ENCODE measurements at places on chromosomes 12 and 14.

- peak; percentile 9 for DNase-seq
Measured at GRCh38 chr14:96797582-96798349, 584 bp downstream of the VRK1 start.

DNA sequence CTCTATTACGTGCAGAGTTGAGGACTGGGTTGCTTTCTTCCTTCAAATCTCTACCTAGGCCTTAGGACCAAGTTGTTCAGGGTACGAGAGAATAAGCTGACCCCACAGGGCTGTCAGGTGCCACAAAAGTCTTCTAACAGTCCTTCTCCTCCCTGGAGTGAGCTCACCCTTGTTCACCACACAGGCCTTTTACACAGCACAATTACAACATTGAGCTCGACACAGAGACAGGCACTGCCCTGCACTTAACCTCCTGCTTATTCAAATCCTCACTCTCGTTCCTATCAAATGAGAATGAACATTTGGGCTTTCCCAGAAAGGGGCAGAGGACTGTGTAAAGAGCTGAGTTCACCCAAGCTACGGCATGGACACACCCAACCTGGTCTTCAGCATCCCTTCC, 2.4 kb downstream of the GALNT6 start:
- DNase-seq, result no peak

DNA sequence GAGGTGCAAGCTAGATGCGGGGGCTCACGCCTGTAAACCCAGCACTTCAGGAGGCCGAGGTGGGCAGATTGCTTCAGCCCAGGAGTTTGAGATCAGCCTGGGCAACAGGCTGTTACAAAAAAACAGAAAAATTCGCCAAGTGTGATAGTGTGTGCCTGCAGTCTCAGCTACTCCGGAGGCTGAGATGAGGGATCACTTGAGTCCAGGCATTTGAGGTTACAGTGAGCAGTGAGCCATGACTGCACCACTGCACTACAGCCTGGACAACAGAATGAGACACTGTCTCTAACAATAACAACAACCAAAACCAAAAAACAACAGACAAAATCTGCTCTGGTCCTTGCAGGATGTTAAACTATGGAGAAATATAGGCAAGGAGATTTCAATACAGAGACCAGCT, 13.9 kb downstream of the BTBD7 start:
- no peak for DNase-seq

- peak; percentile 51 for DNase-seq
Measured at GRCh38 chr14:52043690-52044089, 25.2 kb downstream of the NID2 start.

- DNase-seq, result no peak
Measured at GRCh38 chr14:63603749-63604277, 37.9 kb downstream of the WDR89 start.

GRCh38 chr14:70281939-70282338, 77.5 kb downstream of the COX16 start:
- DNase-seq, result no peak

DNA sequence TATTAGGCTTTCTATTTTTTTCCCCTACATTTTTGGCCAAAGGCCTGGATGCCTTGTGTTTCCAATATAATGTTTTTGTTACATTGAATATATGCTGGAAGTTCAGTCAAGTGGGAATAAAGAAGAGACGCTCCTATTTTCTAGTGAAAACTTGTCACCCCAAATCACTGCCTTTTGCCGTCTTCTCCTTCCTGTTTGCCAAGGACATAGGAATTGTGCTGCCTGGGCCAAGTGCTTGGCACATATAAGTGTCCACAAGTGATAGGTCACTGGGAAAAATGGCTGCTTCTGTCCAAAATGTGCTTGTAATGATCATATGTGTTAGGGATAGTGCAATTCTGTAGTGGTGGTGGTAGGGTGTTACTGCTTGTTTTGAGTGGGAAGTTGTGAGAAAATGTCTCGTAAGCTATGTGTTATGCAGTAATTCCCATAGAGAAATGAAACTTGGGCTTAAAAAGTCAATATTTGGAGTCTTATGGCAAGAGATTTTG, 11.6 kb upstream of the KCNJ8 start:
- DNase-seq, result no peak

DNA sequence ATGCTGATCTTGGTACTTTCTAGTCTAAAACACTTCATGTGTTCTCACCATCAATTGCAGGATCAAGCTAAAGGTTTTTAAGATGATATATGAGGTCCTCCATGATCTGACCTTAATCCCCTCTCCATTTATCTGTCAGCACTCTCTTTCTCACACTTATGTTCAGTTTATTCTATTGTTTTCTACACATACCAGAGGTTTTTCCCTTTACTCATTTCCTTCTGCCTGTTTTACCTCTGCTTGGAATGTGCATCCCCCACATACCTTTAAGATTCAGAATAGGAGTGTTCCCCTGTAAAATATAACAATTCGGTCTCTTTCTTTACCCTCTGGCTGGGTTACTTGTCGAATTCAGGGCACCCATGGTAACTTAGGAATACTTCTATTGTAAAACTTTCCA, 219.1 kb upstream of the PKP2 start:
- no peak for DNase-seq

GRCh38 chr14:32657081-32657480, 281.6 kb upstream of the NPAS3 start:
- peak; percentile 81 for DNase-seq

DNA sequence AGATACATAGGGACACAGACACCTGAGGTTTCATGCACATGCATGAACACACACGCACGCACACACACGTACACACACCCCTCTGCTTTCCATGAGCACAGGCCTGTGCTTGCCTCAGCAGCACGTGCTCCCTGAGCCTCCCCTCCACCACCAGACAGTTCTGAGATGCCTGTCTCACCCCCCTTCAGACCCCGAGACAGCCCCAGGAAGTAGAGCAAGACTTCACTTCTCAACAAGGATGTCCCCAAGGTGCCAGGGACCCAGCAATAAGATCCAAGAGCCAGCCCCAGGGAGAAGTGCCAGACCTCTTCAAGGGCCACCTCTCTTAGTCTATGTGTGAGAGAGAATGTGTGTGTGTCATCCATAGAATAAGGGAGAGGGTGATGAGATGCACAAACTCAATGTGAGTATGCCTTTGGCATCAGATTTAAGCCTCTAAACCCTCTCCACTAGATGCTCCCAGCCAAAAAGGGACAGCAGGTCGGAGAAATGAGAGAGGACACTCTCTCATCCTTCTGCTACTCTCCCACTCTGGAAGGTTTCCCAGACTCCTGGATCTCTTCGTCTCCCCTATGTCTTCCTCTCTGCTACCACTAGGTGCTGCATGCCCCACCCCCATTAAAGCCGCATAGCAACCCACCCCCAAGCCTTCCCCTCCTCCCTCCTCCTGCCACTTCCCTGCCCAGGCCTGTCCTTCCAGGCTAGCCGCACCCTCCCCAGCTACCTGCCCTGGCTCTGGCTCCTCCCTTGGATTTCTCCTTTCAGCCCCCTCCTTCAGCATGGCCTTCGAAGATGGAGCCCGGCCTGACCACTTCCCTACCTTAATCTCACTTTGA, 7.7 kb downstream of the RARG start:
- DNase-seq, result peak; percentile 49

- DNase-seq, result peak; percentile 3
Measured at GRCh38 chr12:70724444-70724843, 87.2 kb upstream of the PTPRB start.

- no peak for DNase-seq
Measured at GRCh38 chr14:37221073-37221472, 23.3 kb downstream of the MIPOL1 start.

DNA sequence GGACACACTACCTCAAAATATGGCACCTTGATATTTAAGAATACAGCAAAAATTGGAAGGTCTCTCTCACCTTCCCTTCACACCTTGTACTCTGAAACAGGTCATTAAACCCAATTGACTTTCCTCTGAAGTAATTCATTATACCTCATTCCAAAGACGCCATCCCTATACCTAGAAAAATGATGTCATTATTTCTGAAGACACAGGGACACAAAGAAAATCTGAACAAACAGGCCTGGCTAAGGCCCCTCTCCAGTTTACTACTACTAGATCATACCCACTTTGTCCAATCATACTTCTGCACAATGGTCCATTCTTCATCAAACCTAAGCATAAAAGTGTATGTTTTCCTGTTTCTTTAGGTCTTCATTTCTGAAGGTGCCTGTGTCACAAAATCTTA, 156.9 kb downstream of the RASSF9 start:
- DNase-seq, result no peak

GRCh38 chr14:22887260-22887989, 4.4 kb downstream of the REM2 start:
- peak; percentile 78 for DNase-seq

- peak; percentile 94 for DNase-seq
Measured at GRCh38 chr12:22283006-22283506, 51.5 kb downstream of the ST8SIA1 start.

GRCh38 chr12:22088886-22089285, 42.9 kb downstream of the CMAS start:
- no peak for DNase-seq

- DNase-seq, result no peak
Measured at GRCh38 chr14:80955416-80955941, at the start of gene TSHR. Gene TSHR, plus strand, starts transcription at chr14:80955621. Its CDS starts 60 bp downstream, at chr14:80955681.

DNA sequence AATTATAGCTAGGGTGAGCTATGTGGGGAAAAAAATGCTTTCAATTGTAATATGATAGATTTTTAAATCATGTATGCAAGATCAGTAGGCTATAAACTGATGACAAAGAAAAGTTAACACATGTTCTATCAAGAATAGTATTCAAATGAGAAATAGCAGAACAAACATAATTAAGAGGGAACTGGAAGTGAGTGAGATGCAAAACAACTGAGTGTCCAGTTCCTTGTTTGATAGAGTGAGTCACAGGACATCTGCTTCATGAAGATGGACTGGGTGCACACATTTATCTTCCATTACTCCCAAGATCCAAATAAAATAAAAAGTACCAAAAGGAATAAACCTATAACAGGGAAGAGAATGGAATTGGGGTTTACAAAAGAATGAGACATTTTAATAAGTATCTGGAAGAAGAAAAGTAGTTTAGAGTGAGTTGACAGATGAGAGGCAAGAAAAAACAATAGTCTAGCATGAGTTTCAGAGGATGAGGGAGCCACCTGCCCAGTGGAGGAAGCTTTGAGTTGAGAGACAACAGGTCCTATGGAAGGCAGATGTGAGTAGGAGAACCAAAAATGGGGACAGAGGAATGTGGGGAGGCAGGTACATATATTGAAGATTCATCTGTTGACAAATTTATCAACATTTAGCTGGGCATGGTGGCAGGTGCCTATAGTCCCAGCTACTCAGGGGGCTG, 178.1 kb upstream of the ARHGAP5 start:
- DNase-seq, result no peak

DNA sequence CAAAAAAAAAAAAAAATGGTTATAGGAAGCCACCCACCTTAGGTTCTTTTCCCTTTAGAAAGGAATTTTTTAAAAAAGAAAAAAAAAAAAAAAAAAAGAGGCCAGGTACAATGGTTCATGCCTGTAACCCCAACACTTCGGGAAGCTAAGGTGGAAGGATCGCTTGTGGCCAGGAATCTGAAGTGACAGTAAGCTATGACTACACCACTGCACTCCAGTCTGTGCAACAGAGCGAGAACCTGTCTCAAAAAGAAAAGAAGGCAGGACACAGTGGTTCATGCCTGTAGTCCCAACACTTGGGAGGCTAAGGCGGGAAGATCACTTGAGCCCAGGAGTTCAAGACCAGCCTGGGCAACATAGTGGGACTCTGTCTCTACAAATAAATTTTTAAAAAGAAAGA, 36.0 kb downstream of the SPTLC2 start:
- no peak for DNase-seq

- DNase-seq, result no peak
Measured at GRCh38 chr14:55220230-55220629, 28.8 kb upstream of the DLGAP5 start.

GRCh38 chr12:28425526-28425925, 235.3 kb downstream of the CCDC91 start:
- DNase-seq, result no peak

- DNase-seq, result no peak
Measured at GRCh38 chr12:87656311-87656710, 372.9 kb downstream of the C12orf50 start.

DNA sequence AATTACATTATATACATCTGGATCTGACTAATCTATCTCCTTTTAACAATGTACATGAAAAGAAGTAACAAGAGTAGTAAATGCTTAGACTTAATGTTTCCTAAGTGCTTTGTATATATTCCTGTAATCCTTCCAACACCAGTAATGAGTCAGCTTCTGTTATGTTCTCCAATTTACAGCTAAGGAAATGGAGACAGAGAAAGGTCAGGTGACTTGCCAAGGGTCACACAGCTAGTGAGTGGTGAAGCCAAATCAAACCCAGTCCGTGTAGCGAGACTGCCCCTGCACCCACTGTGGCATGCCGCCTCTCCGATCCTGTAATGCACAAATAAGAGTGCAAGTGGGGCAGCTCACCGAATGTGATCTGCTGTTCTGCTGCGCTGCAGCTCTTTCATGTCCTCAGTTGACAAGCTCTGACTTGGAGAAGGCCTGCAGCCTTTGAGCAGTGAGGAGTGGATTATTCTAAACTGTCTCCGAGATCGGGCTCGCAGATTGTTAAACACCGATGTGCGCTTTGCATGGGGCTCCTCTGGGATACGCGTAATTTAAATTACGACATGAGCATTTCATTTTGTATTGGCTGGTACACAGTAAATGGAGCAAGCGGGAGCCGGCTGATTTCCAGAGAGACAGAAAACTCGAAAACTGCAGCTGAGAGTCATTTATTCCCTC, 65.1 kb upstream of the KTN1 start:
- DNase-seq, result peak; percentile 56

- DNase-seq, result no peak
Measured at GRCh38 chr14:100891051-100891450, 12.5 kb downstream of the RTL1 start.

- DNase-seq, result peak; percentile 2
Measured at GRCh38 chr14:85663256-85663655, 133.3 kb downstream of the FLRT2 start.

DNA sequence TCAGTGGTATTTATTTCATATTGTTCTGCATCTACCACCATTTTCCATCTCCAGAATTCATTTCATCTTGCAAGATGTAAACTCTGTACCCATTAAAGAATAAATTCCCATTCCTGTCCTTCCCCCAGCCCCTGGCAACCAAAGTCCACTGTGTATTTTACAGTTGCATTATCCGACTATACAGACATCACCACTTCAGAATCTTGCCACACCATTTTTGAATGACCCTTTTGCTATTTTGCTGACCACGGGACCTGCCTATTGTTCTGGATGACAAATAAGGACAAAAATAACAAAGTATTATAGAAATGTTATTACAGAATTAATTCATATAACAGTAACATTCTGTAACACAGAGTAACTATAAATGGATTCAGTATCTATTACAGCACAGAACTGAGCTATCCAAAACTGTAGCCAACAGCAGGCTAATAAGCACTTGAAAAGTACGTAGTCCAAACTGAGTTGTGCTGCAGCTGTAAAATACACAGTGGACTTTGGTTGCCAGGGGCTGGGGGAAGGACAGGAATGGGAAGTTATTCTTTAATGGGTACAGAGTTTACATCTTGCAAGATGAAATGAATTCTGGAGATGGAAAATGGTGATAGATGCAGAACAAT, 61.3 kb downstream of the CDK17 start:
- no peak for DNase-seq
